Cardiac septum (tissue), 1 donor: ENCODE measurements at places on chromosomes 4 and X.

DNA sequence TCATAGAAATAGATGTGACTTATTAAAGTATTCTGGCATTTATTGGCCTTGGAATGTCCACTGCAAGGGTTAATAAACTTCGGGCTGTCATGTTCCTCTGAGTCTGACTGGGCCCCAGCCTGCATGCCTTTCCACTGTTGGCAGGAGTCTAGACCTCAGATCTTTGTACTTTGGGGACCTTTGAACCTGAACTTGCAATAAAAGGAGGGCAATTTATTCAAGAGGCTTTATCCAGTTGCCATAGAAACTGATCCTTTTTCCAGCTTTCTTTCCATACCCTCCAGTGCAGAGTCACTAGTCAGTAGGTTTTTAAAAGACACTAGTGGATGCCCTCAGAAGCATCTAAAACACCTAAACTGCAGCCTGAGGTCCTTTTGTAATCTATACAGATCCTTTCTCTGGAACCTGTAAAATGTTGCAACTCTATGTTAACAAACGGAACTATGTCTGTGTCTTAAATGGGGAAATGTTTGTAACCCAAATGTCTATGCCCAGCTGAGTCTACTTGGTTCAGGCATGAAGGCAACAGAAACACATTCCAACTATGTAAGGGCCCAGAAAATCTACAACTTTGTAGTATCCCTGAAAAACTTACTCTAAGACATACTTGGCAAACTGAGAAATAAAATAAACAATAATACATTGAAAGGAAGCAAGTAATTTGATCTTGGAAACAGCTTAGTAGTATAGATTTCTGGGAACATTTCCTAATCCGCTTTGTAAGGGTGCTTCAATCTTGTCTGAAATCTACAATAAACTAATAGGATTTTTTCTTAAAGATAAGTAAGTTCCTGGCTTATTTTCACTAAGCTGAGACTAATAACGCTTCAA lies 41.5 kb downstream of the SOWAHB start:
- DNase-seq: no peak

DNA sequence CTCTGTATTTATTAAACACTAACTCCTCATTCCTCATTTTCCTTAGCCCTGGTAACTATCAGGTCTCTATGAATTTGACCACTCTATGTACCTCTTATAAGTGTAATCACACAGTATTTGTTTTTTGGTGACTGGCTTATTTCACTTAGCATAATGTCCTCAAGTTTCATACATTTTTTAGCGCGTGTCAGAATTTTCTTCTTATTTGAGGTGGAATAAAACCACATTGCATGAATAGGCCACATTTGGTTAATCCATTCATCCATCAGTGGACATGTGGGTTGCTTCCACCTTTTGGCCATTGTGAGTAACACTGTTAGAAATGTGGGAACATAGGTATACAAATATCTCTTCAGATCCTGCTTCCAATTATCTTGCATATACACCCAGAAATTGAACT lies 341.2 kb upstream of the BOD1L1 start:
- DNase-seq: no peak

GRCh38 chr4:151152028-151152427 lies 52.6 kb downstream of the RPS3A start:
- no peak for DNase-seq

DNA sequence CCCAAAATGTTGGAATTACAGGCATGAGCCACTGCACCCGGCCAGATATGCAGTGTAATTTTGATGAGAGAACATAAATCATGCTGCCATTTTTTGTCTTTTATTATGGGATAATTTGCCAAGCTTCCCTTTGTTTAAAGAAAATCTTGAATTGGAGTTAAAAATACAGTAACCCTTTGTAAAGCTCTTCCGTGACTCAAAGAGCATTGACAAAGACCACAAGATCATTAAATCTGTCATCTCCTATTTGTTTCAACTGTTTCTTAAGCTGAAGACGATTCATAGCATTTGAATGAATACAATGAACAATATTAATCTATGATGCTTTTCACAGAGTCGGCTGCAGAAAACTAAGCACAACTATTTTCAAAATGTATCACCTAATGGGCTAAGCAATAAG lies 132.6 kb downstream of the ANAPC4 start:
- DNase-seq: no peak

- DNase-seq: no peak
These were observed 258.4 kb downstream of the PPARGC1A start for GRCh38 chr4:23631255-23631950.

- no peak for DNase-seq
These were observed 176.9 kb upstream of the ARHGEF9 start for GRCh38 chrX:63961964-63962363.

- DNase-seq: no peak
These were observed 29.7 kb downstream of the FAM53A start for GRCh38 chr4:1654216-1654955.

DNA sequence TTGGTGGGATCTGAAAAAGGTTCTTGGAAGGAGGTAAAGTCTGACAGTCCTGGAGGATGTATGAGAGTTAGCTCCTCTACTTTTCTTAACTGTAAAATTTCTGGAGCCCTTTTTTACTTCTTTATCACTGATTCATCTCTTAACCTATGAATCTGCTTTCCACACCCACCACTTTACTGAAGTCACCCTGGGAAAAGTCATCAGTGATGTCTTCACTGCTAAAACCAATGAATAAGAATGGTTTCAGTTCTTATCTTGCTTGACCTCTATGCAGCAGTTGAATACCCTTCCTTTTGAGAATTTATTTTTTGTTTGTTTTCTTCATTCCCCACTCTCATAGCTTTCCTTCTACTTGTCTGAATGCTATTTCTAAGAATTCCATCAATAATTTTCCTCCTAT lies 80.0 kb downstream of the AREG start:
- DNase-seq: no peak

GRCh38 chr4:100833906-100834305 lies 316.1 kb upstream of the EMCN start:
- no peak for DNase-seq

GRCh38 chrX:111244235-111244750 lies 26.0 kb downstream of the CAPN6 start:
- DNase-seq: no peak

GRCh38 chr4:77805840-77806239 lies 13.3 kb downstream of the CNOT6L start:
- no peak for DNase-seq

GRCh38 chr4:122749704-122750454 lies 17.4 kb downstream of the BBS12 start:
- no peak for DNase-seq

- no peak for DNase-seq
These were observed 431.8 kb downstream of the RAPGEF2 start for GRCh38 chr4:159534655-159535054.
